Stimulated activated CD8-positive, alpha-beta memory T cell treated with anti-CD3 and anti-CD28 coated beads, Interleukin-12 subunit alpha, Interleukin-12 subunit beta, amount 100 ng/mL, for 1 hour (primary cell): ENCODE measurements at places on chromosomes 6 and 20.

- no peak for DNase-seq
These were observed 536.9 kb upstream of the CDH4 start for GRCh38 chr20:60715172-60715571.

- DNase-seq, result no peak
These were observed 34.6 kb downstream of the FKBP1C start for GRCh38 chr6:63245909-63246308.

DNA sequence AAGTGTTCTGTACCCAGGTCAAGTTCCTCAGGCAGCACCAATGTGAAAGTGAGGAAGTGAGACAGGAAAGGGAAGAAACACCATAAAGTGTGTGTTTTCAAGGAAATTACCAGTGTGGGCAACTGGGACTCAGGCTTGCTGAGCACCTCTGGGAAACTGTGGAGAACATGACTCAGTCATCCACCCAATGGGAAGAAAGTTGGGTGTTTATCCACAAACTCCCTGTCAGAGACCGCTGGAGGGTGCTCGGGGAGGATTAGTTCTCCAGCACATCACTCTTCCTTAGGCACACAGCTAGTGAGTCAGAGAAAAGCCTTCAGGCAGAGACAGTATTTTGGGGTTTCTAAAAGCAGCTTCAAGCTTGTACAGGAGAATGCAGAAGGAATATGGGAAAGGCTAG lies 93.6 kb downstream of the PCSK2 start:
- no peak for DNase-seq

DNA sequence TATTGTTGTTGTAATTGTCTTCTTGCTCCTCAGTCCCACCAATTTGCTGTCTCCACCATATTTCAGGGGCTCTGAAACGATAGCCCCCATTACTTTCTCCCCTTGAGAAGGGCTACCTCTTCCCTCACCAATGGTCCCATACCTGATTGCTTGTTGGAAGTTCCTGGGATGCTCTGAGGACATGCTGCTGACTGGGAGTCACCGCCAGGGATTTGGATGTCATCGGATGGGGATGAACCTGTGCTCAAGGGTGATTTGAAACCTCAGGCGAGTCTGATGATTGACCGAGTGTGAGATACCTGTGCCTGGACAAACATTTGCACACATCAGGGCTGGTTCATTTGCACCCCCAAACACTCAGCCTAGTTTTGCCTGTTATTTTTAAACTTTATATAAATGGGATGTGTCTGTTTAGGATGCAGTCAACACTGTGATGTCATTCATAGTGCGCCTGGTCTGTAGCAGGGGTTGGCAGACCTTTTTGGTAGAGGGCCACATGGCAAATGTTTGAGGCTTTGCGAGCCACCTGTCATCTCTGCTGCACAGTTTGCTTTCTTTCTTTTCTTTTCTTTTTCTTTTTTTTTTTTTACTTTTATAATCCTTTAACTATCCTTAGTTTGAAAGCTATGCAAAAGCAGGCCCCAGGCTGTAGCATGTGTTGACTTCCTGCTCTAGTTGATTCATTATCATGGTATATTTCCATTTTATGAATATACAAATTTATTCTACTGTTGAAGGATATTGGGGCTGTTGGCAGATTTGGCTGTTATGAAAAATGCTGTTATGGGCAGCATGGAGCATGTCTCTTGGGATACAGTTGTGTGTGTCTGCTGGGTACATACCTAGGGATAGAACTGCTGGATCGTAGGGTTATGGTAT lies 118.5 kb upstream of the PHACTR3 start:
- DNase-seq, result no peak
